ENCODE measurements at places on chromosomes 3 and 15. TPM values are rescaled to one million over a fixed set of nuclear protein-coding genes. Genes with fewer than 3 reads are reported as not detected.

DNA sequence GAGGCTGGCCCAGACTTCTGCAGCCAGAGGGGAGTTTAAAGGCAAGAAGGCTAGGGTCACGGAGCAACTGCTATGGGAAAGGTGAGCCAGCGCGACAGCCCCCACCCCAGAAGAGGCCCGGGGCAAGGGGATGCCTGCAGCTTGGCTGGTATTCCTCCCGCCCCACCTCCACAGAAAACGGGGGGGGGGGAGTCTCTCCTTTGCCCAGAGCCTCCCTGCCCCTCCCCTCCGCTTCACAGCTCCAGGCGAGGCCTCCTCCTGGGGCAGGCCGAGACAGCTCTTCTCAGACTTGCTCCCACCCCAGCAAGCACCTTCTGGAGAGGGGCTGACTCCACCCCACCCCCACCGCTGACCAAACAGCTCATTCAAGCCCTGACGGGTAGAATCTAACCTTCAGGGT is 13.4 kb downstream of the ANP32A start:
- DNase-seq = no peak

DNA sequence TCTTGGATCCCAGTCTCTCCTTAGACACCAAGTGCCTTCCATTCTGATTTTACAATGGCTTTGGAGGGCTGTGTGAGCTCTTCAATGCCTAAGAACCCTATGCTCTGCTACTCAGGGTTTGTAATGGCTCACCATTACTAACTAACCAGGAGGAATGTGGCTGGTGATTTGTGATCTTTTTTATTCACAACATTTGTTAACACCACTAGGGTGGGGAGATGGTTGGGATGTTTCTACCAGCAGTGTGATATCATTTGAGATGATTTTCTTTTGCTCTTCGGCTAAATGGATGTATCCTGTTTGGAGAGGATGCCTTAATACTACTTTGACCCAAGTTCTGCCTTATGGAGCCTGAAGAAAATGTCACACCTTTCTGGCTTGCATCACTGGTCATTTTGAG is 226.9 kb downstream of the MFSD1 start:
- no peak for DNase-seq

The DLL4 gene
- 3.4 TPM for total RNA-seq

The GRAMD1C gene
- total RNA-seq = 4.2 TPM

DNA sequence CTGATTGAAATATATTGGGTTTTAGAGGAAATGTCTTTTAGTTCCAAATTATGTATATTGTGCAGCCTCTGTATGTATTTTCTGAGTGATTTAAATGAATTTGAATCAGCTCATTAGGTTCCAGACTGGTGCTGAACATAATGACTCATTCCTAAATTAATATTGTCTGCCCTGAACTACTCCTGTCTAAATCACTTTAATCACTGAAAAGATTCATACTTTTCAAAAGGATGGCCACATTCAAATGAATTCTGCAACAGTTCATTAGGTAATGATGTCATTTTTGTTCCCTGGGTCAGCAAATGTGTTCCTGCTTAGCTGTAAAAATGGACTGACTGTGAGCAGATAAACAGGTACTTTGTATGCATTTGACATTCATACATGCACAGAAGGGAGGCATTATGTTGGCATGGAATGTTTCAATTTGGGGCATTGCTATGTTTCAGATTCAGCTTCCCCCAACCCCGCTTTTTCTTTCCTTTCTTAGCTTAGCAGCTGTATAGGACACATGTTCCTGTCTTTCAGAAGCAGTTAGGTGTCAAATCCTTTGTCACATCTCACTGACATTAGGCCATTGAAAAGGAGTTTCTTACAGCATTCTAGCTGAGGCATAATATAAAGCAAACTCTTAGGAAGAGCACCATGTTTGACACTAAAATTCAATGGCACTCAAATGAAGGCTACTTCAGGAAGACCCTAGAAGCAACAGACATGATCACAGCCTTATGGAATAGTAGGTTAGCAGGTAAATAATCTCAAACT is 318.5 kb upstream of the ARPP21 start:
- no peak for DNase-seq

- DNase-seq = no peak
Measured at GRCh38 chr3:177932750-177933660, 603.2 kb upstream of the KCNMB2 start.

DNA sequence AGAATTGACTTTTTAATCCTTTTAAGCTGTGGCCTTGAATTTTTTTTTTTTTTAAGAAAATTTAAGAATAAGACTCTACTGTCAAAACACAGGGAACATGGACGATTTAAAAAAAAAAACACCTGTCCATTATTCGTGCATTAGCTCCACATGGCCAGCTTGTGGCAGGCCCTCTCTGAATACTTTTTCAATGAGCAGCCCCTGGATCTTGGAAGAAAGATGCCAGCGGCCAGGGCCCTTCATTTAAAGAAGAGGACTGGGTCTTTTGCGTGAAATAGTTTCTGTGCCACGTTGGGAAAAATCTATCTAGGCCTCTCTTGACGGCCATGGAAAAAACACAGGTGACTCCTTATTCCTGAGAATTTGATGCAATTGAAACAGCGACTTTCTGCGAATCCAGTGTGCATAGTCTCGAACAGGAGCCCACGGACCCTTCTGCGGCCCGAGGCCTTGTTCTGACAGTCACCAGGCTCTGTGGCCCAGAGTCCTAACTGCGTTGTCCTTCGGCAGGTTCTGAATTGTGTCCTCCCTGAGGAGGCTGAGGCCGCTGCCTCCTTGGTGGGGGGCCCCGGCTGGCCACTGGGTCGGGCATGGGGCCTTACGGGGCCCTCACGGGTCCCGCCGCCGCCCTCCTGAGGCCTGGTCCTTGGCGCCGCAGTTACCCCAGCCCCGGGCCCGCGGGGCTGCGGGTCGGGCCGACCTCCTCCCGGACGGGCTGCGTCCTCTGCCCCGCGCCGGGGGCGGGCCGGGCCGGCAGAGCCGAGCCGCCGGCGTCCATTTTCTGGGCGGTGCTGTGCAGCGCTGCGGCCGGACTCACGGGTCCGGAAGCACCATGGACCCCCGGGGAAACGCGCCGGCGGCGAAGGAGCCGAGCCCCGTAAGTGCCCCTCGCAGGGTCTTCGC is 33.5 kb downstream of the ZBTB38 start:
- DNase-seq = peak; percentile 67

DNA sequence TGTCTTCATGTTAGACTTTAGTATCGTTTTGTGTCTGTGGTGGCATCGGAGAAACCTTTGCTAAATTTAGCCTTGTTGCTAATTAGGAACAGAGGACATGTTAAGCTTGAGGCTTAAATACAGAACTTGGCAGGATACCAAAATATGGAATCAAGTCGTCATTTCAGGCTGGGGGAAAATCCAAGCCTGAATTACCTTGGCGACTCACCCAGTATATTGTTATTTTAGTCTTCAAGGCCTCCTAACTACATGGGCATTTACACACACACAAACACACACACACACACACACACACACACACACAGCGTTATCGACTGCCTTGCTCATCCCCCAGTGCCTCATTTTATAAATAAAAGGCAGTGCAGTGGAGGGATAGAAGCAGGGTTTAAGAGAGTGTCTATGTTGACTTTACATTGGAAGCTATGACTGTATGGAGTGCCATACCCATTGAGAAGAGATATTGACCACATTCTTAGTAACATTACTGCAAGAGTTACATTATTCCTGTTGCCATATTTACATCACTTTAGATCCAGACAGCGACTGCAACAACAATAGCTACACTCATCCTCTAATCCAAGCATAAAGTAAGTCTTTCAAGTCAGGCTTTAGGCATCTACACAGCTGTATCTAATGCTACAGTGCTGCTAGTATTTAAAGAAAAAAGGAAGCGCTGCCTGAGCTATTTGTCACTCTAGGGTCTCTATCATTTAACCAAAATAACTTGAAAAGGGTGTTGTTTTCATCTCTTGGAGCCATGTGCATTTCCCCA is 210.8 kb upstream of the SEMA6D start:
- no peak for DNase-seq
